ENCODE measurements at places on chromosomes 16 and 17.

- no peak for DNase-seq
These were observed 13.4 kb downstream of the EMC8 start for GRCh38 chr16:85785927-85786326.

- DNase-seq = no peak
These were observed 13.7 kb upstream of the COL1A1 start for GRCh38 chr17:50214976-50215760.

DNA sequence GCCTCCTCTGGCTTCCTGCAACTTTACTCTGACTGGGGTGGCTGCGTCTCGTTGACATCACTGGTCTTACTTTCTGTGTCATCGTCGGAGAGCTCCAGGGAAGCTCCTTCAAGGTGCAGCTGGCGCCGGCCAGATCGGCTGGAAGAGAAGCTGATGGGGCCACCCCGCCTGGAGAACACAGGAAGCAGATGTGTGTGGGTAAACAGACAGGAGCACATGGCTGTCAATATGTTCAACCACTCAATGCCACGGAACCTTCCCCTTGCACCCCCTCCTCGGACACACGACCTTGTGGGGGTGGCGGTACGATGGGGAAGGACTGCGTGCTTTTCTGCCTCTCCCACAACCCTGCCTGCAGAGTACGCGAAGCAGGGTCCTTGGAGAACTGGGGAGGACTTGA, 40.1 kb downstream of the NDEL1 start:
- DNase-seq = no peak

GRCh38 chr16:74304164-74304834, 7.7 kb downstream of the PSMD7 start:
- DNase-seq = peak; percentile 25

DNA sequence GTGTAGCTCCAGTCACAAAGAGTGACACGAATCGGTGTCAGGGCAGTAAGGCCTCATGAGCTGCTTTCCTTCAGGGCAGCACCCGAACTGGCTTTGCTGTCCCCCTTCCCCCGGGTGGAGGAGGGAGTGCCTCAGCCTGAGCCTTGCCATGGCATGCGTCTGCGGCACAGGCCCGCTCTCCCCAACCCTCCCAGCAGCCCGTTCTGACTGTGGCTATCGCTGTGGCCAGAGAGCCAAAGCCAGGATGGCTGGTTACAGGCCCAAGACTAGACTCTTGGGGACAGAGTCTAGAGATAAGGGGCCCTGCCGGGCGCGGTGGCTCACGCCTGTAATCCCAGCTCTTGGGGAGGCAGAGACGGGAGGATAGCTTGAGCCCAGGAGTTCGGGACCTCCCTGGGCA, 25.9 kb downstream of the CLUH start:
- no peak for DNase-seq

- no peak for DNase-seq
These were observed 99.6 kb downstream of the SKAP1 start for GRCh38 chr17:48330421-48330820.

DNA sequence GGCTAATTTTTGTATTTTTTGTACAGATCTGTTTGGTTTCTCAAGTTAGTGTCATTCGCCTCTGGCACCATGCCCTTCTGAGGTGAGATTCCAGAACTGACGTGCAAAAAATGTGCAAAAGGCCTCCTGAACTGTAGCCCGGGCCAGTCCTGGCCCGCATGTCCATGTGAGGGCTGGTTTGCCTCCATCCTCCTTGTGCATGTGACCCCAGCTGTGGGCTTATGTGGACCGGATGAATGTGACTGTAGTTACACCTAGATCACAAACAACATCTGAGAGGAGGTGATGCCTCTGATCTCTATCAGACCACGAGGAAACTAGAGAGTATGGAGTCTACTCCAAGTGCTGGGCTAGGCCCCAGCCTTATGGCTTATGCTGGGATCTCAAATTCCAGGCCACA, 241.6 kb downstream of the XYLT1 start:
- DNase-seq = no peak

Measured in KBM-7 (cell line).